ENCODE measurements at places on chromosomes 13 and 19. TPM values are rescaled to one million over a fixed set of nuclear protein-coding genes. Genes with fewer than 3 reads are reported as not detected.

CATSPERD gene
- 0.27 TPM for total RNA-seq

CEACAM3 gene
- total RNA-seq = not detected

PPP1R37 gene
- total RNA-seq = 19.5 TPM

GFY gene
- not detected for total RNA-seq

SEMA6B gene
- total RNA-seq = 21.4 TPM

Data from cerebellum (tissue), 4 donors.